ENCODE measurements at places on chromosomes 2 and 18.

DNA sequence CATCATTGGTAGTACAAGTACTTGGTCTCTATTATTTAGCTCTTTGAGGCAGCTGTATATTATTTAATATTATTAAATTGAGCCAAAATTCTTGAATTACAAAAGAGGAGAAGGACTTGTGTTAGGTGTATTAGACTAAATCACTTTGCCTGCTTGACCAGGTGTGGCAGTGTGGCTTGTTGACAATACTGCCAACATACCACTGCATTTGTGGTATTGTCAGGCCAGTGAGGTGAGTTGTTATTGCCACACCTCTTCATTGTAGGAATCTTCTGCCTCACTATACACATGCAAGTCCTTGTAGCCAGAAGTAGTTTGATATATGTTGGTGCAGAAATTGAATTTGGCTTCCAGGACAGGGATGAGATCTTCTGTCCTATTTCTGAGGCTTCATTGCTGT is 40.5 kb downstream of the CYP20A1 start:
- no peak for DNase-seq

DNA sequence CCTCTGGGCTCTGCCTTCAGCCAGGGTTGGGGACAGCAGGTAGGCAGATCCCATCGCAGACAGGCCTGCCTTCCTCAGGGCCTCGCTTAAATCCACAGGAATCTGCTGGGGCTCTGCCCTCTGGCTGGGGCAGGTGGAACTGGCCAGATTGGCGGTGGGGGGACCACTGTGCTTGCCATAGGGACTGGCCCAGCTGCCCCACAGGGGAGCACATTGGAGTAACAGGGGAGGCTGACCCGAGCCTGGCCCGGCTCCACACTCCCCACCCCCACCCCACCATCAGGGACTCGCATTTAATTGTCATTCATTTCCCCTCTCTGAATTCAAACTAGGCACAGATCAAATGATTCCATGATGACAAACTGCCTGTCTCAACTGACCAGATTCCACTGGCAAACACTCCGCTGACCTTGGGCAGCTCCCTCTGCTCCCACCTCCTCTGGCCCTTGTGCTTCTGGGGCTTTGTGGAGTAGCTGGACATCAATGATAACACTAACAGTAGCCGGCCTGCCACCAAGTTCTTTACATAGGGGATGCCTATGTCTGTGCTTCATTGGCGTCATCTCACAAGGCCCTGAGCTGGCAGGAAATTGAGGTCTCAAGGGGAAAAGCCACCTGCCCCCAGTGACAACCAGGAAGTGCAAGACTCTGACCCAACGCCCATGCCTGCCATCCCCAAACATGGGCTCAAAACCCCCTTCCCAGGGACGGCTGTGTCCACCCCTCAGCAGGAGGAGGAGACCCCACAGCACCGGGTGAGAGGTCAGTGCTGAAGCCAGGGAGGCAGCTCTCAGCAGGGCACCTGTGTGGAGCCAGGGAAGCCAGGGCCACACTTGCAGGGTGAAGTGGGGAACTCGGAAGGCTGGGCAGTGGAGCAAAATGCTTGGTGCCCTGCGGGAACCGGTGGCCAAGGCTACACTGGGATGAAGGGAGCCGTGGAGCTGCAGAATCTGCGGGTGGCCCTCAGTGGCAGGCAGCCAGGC is 2.1 kb upstream of the B3GNT7 start:
- DNase-seq, result no peak

DNA sequence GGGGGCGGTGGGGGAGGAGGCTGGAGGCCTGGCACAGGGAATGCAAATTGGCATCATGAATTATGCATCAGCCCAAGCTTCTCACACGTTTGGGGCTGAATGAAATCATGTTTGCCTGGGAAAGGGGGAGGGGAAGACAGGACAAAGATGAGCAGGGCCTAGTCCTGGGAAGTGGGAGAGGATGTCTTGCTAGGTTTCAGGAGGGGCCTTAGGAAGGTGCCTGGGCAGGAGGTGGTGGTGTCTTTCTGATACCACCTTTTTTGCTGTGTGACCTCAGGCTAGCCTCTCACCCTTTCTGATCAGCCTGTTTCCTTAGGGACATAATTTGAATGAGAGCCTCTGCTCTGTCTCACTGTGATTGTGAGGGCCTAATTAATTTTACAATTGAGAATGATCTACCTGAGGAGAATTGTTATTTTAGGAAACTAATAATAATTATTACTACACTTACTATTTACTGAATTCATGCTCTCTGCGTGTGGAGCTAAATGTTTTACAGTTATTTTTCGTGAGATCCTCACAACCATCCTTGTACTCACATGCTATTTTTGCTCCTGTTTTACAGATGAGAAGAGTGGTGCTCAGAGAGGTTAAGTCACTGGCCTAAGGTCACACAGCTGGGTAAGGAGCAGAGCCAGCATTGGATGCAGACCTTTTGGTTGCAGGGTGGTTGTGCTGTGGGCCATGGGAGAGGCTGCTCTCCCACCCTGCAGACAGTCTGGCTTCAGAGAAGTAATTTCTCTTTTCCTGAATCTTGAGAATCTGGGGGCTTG is 39.6 kb downstream of the INHBB start:
- DNase-seq, result no peak

GRCh38 chr2:1625281-1626001 is 118.9 kb downstream of the PXDN start:
- DNase-seq, result peak; percentile 57

- no peak for DNase-seq
These were observed 75.7 kb downstream of the MYO5B start for GRCh38 chr18:50119296-50119695.

- no peak for DNase-seq
These were observed 35.6 kb downstream of the GATA6 start for GRCh38 chr18:22204996-22205395.

DNA sequence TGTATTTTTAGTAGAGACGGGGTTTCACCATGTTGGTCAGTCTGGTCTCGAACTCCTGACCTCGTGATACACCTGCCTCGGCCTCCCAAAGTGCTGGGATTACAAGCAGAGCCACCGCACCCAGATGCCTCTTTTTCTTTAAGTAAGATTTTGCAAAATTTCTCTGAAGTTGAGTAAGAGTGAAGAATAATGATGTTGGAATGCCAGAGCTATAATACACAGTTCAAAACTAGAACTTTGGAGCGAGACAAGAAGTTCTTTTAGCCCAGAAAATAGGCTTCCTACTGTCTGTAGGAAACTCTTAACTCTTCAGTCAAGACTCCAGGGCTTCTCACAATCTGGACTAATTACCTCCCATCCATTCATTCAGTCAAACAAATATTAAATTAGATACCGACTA is 51.4 kb downstream of the MARCHF4 start:
- no peak for DNase-seq

GRCh38 chr2:26086155-26086637 is 52.3 kb downstream of the RAB10 start:
- DNase-seq, result no peak

DNA sequence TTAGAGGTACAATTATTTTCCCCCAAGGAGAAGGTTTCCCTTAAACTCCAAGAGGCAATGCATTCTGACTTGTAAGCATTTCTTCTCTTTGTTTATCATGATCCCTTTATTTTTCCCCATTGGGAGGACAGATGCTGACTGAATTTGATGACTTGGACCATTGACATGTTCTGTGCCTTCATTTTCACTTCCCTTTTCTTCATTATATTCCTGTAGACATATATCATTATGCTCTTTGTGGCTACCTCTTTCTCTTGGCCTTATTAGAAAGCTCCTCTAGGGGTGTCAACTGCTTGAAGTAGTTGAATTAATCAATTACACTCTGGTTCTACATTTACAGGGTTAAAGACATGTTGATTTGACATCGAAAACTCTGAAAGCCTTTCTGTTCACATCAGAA is 330.0 kb upstream of the DCC start:
- no peak for DNase-seq

DNA sequence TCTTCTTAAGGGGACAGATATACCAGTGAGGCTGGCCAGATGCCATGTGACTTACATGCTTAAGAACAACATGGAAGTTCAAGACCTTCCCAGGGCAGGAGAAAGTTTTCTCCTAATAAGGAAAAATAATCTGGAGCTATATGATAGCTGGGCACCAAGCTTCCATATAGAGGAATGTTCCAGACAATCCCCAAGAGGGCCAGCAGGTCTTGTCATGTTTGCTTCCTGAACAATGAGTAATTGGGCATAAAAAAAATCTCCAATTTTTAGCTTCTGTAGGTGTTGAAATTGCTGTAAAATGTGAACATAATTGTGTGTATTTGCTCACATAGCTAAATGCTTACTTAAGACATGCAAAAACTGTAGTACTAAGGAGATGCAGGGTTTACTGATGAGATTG is 809.5 kb upstream of the PIK3C3 start:
- DNase-seq, result no peak

GRCh38 chr2:152875701-152876695 is 157.6 kb downstream of the ARL6IP6 start:
- DNase-seq, result no peak

- DNase-seq, result no peak
These were observed 15.3 kb downstream of the STK25 start for GRCh38 chr2:241493092-241493491.

- DNase-seq, result no peak
These were observed 1023.0 kb upstream of the ACVR2A start for GRCh38 chr2:146821836-146822316.

GRCh38 chr2:71948781-71949536 is 198.7 kb downstream of the CYP26B1 start:
- no peak for DNase-seq

DNA sequence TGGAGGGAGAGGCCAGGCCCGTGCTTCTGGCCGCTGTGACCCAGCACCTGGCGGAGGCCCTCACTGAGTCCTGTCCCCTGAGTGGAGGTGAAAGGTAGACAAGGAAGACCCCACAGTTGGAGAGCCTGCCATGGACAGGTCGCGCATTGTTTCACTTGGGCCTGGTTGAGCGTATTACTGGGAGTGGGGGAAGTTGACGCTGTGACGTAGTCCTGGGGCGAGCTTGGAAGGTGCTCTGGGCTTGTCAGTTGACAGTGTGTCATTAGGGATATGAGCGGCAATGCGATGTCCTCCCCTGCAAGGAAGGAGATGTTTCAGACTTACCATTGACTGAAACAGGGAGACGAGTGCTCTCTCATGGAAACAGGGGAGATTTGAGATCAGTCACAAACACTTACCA is 127.1 kb downstream of the SH3RF3 start:
- no peak for DNase-seq

- DNase-seq, result no peak
These were observed 626 bp downstream of the CAPN10 start for GRCh38 chr2:240586919-240587800.

DNA sequence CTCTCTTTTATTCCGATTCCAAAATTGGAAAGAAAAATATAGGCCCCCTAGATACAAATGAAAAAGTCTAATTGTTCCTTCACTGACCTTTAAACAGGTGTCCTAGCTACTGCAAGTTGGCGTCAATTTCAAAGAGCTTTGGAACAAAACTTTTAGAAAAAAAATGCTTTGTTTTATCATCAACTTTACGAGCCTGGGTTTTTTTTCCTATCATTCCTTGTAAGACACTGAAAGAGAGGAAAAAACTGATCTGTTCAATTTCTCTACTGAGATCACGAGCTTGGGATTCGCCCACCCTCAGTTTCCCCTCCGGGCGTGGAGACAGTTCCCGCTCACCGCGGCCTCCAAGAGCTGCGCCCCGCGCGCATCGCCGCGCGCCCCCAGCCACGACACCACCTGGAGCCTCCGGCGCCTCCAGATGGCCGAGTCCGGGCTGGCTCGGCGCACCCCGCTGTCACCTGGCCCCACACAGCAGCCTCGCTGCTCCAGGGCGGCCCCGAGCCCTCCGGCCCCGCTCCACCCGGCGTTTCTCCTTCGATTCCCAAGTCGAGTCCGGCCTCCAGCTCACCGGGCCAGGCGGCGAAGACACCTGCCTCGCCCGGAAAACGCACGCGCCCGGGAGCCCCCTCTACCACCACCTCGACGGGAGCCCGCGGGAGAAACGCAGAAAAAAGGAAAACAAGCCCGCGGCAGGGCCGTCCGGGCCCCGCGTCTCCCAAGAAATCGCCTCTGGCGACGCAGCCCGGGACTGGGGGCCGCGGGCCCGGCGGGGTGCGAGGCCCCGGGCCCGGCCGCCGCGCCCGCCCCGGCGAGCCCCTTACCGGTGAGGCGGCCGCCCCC is 656 bp downstream of the TBC1D8 start:
- DNase-seq, result no peak

DNA sequence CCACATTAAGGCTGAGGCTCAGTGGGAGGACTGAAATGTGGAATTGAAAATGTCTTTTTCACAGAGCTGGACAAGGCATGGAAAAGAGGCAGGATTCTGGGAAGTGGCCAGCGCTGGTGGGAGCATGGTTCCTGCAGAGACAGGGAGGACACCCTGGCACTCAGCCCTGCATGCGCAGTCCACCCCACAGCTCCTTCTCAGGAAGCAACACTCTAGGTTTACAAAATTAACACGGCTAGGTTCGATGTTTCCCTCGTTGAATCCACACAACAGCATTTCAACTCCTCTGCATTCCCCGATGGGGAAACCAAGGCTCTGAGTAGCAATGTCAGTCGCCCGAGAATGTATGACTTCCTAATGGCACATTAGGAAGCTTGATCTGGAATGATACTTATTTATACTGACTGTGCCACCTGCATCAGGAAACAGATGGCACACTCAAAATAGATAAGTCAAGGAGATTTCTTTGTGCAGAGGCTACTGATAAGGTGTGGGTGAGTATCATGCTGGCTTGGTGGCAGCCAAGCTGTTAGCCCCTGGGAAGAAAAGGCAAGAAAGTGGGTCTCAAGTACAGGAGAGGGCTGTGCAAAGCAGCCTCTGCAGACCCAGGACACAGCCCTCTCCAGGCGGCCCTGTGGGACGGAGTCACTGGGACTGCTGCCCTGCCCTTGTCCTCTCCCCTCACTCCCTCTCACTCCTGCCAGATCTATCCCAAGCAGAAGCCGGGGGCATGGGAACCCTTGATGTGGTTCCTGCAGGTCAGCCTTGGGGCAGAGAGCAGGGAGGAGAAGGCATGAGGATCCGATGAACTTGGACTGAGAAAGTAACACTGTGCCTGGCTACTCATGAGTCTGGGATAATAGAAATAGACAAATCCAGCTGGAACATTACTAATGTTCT is 158.4 kb upstream of the FHL2 start:
- DNase-seq, result no peak

DNA sequence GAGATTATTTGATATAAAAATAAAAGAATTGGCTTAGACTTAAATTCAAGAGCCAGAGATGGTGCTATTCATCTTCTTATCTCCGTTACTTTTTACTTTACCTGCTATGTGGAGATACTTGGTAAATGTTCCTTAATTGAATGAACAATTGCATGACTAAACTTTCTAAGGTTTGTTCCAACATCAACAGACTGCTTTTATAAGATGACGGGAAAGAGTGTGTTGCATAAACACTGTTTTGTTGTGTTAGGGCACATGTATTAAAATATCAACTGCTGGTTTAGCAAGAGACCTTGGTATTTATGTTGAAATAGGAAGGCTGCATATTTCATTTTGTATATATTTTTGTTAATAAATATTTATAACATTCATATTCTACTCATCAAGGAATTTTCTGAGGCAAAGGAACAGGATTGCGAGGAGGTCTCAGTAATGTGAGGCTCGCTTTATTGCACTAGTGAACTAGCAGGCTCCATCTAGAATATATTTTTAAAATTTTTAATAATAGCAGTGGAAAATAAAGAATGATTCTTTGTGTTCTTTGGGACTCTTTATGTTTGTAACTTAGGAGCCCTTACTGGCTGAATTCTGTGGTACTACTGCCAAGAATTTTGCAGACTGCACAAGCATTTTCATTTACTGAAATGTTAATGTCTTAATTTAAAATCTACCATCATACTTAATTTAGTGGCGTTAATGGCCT is 10.7 kb upstream of the NFE2L2 start:
- no peak for DNase-seq

All from NCI-H1417 treated with DMSO at 0.1 percent for 48 hours (cell line).